ENCODE measurements at places on chromosomes 7 and 10.

GRCh38 chr7:47819607-47819920, 128.7 kb downstream of the PKD1L1 start:
- DNase-seq = no peak

- DNase-seq = no peak
These were observed 60.9 kb downstream of the MYOF start for GRCh38 chr10:93420944-93421825.

- DNase-seq = no peak
These were observed 125.9 kb downstream of the ADAM12 start for GRCh38 chr10:126262233-126262838.

DNA sequence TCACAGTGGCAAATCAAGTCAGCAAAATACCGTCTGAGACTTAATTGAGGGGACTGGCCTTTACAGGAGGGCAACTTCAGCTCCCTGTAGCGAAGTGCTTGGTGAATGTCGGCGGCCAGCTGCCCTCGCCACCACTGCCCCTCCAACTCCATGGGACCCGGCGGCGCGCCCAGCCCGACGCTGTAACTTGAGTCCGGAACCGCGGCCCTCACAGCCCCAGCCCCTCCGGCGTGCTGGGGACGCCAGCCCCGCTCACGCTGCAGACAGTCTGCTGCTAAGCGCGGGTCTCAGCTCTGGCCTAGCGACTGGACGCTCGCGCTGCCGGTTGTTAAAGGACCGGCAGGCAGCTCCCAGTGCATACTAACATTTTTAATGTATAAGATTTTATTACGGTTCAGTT, 113.4 kb upstream of the NUPR2 start:
- no peak for DNase-seq

DNA sequence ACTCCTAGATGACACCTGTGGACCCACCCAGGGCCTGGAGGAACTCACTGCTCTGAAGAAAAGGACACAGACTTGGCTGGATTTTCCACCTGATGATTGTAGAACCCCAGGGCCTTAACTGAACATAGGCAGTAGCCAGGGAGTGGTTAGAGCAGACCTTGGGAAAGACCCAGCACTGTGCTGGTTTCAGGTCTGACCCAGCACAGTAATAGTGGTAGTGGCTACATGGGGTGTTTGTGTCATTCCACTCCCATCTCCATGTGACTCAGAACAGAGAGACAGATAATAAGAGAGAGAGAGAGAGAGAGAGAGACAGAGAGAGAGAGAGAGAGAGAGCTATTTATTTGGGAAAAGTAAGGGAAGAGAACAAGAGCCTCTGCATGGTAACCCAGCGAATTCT, 239.1 kb upstream of the MEOX2 start:
- DNase-seq = no peak

DNA sequence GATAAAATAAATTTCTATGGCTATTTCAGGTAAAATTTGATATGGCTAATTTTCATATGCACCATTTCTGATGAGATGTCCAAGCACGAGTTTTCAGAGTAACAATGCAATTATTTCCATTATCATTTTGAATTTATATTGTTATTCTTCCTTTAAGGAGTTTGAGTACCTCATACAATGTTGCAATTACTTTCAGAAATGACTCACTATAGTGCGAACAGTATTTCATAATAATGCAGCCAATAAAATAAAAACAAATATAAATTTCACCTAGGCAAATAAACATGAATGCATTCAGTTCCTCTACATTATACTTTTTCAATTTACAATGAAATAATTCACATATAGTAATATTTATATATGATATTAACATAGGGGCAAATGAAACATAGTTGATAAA, 78.8 kb upstream of the LRRN3 start:
- no peak for DNase-seq

DNA sequence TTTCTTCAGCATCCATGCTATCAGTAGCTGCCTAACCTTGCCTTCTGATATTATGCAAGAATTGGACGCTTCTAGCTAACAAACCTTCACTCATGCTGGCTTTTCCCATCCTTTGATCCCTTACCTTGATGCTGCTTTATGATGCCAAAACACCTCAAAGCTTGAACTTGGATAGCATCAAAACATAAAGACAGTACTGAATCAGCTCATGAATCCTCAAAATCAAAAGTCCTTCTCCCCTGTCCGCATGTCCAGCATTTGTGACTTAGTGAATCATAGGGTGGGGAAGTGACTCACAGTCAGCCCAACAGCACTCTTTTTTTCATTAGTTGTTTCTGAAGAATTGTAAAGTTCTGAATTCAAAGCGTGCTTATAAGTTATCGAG, 89.5 kb upstream of the PIK3CG start:
- DNase-seq = no peak

GRCh38 chr7:17071866-17072265, 190.1 kb upstream of the AGR3 start:
- DNase-seq = no peak

GRCh38 chr7:33671531-33672262, 233.6 kb upstream of the BMPER start:
- no peak for DNase-seq

DNA sequence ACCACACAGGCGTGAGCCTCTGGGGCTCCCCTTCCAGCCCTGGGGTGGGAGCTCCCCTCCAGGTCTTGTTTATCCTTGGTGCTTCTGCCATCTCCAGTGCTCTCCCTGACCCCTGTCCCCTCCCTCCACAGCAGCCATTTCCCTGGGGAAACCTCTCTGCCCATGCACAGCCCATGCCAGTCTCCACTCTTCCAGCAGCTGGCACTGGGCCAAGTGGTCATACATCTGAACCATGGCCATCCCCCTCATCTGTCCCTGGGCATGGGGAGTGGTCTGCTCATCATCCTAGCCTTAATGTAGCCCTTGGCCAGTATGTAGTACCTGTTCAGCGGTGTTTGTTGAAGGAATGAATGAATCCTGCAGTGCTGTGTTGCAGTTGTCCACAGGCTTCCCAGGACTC, 172.4 kb upstream of the ZNF32 start:
- no peak for DNase-seq

DNA sequence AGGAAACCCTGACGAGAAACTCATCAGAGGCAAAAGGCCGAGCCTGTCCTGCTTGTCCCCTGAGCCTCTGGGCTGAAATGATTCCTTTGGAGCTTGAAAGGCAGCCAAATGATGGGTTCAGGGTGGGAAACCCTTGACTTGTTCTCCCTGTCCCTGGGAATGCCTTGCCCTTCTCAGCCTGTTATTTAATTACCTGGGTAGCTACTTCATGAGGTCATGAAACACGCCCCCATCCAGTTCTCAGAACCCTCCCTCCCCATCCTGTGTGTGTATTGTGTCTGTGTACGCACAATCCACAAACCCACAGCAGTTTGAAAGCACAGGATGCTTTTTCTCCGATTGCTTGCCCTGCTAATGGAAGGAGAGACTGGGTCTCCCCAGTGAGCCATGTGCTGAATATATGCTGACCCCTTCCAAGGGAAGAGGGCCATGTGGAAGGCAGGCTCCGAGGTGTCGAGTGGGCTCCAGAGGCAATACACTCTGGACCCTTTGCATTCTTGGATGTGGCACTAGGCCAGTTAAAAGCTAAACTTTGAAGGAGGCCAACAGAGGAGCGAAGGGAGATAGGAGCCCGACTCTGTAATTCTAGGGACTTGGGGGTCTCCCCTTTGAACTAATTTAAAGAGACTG, 10.6 kb downstream of the DUSP5 start:
- DNase-seq = no peak

DNA sequence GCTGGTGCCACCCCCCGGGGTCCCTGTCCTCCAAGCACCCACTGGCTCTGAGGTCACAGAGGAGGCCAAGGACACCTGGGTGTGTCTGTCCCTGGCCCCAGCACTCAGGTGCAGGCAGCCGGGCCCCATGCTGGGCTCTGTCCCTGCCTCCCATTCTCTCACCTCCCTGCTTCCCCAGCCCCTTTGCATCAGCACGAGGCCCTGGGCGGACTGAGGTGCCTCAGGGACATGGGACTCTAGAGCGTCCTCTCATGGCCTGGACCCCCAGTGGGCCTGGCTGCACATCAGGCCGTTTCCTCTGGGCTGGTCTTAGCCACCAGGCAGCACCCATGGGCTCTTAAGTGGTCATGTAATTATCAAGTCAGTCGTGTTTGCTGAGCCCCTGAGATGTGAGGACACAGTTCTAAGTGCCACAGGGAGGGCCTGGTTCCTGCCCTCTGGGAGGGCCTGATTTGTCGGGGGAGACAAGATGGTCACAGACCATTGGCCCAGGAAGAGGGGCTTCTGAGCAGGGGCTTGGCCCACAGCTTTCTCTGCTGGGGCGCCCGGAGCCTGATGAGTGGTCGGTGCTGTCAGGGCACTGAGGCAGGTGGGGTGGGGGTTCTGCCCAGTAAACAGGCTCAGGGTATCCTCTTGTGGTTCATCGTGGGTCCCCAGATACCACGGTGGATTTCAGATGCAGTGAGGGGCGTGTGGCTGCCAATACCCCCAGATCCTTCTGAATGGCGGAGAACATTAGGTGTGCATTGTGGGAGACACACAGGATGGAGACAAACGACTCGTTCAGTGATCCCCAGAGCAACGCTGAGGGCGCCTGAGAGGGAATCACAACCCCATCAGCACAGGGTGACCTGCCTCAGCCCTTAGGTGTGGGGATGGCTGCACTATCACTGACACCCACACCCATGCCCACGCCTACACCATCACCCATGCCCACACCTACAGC, 152.5 kb downstream of the WDR37 start:
- no peak for DNase-seq

DNA sequence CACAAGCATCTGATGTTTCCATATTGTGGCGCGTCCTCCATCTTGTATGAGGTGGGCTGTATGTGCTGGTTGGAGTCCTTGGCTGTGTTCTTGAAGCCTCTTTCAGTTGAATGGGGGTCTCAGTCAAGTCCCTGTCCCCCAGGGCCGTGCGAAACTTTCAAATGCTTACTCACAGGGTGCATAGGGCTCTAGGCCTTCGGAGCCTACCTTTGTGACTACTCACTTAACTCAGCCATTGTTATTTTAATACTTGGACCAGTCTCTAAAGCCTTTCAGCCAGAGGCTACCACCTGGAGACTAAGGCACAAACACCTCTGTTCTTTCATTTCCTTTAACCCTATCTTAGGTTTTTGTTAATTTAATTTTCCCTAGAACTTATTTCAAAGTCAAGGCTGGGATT, 785.9 kb downstream of the GATA3 start:
- DNase-seq = no peak

GRCh38 chr7:155882596-155882995, 70.3 kb upstream of the SHH start:
- DNase-seq = no peak

- DNase-seq = no peak
These were observed 13.9 kb downstream of the CUBN start for GRCh38 chr10:17115683-17116082.

GRCh38 chr10:42933448-42934340, 143.2 kb upstream of the RET start:
- no peak for DNase-seq

GRCh38 chr10:88657901-88658300, 6.3 kb upstream of the LIPF start:
- no peak for DNase-seq

- DNase-seq = no peak
These were observed 78.1 kb upstream of the PHYHIPL start for GRCh38 chr10:59098387-59098786.

DNA sequence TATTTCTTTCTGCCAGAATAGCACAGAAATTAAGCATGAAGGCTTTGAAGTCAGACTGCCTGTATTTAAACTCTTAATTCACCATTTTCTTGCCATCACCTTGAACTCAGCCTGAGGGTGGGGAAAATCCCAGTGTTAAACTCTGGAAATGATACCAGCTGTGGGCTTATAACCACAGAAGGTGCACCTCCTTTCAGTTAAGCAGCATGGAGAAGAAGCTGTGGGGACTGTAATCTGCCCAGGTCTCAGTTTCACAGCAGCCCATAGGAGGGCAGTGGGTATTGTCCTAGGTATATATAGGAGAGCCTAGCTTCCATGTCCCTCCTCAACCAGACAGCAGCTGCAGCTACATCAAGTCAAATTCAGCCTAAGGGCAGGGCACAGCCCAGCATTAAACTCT, 241.6 kb downstream of the HPSE2 start:
- no peak for DNase-seq

GRCh38 chr10:124449170-124450011, 444 bp downstream of the NKX1-2 start:
- no peak for DNase-seq

DNA sequence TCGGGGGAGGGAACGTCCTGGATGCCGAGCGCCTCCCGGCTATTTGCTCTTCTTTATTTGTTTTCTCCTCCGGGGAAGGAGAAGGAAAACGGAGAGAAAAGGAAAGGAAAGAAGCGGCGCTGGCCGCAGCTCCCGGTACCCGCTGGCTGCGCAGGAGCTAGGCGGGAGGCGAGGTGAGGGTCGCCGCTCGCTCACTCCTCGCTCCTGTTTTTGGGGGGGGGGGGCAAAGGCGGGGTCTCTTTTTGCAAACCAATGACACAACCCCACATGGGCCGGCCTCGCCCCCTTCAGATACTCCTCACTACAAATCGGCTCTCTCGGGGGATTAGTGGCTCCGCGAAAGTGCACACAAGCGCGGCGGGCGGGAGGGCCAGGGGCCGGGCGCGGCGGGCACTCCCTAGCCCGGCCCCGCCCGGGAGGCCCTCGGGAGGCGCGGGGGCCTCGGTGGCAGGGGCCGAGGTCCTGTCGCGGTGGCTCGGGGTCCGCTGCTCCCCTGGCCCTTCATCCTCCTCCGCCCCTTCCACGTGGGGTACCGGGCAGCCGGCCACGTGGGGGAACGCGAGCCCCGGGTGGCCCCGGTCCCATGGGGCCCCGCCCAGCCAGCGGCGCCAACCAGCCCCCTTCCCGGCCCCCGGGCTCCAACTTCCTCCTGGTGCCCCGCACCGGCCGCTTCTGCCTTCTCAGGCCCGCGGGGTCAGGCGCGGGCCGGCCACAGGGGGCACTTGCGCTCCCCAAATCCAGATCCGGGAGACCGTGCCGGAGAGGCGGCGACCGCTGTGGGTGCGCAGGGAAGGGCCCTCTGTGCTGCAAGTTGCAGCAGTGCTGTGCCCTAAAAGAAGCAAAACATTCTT, 718 bp upstream of the CTBP2 start:
- no peak for DNase-seq

GRCh38 chr10:84820596-84820995, 492.2 kb downstream of the CCSER2 start:
- no peak for DNase-seq

DNA sequence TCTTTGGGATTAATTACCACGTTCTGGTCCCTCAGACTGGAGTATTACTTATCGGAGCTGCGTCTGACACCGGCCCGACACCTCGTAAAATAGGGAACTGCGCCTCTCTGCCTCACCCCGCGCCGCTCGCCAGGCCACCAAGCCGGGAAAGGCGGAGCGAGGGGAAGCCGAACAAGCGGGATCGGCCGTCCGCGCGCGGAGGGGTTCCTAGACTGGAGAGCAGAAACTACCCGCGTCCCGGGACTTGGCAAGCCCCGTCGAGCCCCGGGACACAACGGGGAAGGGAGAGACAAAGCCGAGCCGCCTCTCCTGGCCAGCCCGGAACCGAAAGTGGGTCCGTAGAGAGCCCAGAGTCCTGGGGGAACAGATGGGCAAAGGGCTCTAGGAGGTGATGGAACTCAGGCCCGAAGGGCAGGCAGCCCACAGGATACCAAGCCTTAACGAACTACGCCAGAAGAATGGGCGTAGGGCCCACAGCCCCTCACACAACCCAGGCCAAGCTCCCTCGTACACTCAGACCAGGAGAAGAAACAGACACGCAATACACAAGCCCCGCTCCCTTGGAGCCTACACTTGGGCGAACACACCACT, 6.5 kb downstream of the LBX1 start:
- DNase-seq = no peak

GRCh38 chr7:92621561-92622023, 31.4 kb upstream of the FAM133B start:
- no peak for DNase-seq

Measured in MM.1S (cell line).